Upper lobe of left lung (tissue), 6 donors: ENCODE measurements at places on chromosomes 11 and 22.

- DNase-seq = peak; percentile 72
Measured at GRCh38 chr11:78798663-78799062, 224.0 kb upstream of the NARS2 start.

DNA sequence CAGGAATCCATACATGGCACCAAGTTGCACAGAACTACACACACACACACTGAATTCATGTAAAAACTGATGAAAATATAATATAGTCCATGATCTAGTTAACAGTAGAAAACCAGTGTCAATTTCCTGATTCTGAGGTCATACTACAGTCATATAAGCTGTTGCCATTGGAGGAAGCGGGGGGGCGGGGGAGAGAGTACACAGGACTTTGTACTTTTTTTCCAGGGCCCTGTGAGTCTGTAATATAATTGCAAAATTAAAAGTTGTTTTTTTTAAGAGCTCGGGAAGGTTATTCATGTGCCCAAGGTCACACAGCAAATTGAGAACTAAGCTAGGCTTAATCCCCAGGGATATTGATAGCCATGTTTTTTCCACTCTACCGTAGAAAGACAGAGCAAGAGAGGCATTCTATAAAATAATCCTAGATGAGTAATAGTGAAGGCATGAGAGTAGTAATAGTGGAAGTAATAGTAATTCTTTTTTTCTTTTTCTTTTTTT, 312.3 kb downstream of the MN1 start:
- no peak for DNase-seq

- DNase-seq = no peak
Measured at GRCh38 chr11:128405714-128406662, 181.4 kb downstream of the ETS1 start.

DNA sequence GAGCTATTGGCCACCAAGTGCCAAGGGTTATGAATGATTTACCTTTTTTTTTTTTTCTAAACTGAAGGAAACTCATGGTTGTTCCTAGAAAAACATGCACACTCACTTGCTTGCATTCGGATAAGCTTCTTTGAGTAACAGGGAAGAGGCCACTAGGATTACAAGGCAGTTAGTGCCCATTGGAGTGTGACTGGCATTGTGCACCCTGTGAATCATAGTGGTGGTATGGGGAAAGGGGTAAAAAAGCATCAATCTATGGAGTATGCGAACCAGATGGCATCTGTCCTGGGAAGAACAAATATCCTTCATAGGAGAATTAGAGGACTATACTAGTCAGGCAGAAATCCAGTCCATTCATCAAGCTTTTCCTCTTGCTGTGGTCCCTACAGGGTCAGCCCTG, 24.2 kb downstream of the CD44 start:
- DNase-seq = no peak

GRCh38 chr11:27395556-27396258, 32.7 kb upstream of the CCDC34 start:
- DNase-seq = no peak

DNA sequence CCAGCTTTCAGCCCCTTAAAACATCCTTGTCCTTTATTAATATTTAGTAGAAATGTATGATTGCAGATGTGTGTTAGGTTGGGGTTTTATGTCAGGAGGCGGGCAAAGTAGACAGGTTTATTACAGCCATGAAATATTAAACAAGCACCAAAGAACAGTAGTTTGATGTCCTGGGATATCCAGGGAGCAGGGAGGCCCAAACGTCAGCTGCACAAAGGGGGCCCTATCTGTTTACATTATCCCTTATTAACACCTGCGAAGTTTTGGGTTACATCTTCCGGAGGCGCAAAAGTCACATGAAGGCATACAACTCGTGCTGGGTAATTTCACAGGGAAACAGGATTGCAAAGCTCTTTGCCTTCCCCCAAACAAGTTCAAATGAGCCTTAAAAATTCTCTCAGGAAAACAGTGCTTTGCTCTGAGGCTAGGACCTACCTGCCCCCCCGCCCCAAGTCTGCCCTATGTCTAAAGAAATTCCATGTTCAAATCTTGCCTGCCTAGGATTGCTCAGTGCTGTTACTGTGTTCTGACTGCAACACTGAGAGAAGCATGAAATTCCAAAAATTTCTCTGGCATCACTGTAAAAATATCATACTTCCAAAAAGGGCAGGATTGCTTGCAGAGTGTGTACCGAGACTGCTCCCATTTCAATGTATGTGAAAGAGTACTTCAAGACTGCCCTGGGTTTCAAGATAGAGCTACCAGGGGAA, 8.9 kb downstream of the MN1 start:
- no peak for DNase-seq

DNA sequence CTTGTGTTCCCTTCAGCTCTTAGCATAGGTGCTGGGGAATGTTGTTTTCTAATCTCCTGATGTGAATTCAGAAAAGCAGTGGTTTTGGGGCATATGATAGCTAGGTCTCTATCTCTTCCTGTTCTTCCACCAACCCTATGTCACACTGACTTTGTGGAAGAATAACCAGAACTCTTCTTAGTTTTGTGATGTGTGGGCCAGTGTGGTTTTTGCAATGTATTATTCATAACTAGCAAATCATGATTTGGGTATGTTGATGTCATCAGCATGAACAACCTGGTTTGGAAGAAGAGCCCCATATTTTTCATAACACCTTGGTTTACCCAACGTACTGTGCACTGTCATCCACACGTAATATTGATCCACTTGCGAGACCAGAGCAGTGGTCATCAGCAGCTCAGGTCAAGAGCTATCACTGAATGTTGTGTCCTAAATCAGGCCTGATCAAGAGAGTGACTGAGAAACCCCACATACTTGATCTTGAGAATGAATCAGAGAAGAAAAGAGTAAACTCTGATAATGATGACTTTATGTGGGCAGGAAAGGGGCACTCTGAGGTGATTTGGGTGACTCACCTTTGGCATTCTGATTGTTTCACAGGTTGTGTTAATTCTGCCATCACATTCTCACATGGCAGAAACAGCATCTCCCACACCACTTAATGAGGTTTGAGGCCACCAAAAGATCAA, 19.4 kb upstream of the MS4A6E start:
- no peak for DNase-seq

GRCh38 chr22:20576445-20576816, 69.0 kb downstream of the MED15 start:
- no peak for DNase-seq

- no peak for DNase-seq
Measured at GRCh38 chr11:130118165-130118564, 41.4 kb upstream of the ST14 start.

- peak; percentile 10 for DNase-seq
Measured at GRCh38 chr11:8267280-8267679, 3.6 kb upstream of the LMO1 start.

DNA sequence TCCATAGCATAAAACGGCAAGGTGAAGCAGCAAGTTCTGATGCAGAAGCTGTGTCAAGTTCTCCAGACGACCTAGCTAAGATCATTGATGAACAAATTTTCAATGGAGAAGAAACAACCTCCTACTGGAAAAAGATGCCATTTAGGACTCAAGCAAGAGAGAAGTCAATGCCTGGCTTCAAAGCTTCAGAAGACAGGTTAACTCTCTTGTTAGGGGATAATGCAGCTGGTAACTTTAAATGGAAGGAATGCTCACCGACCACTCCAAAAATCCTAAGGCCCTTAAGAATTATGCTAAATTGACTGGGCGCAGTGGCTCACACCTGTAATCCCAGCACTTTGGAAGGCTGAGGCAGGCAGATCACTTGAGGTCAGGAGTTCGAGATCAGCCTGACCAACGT, 31.3 kb downstream of the CLTCL1 start:
- no peak for DNase-seq

GRCh38 chr22:26610072-26610958, 7.5 kb downstream of the CRYBB1 start:
- no peak for DNase-seq

DNA sequence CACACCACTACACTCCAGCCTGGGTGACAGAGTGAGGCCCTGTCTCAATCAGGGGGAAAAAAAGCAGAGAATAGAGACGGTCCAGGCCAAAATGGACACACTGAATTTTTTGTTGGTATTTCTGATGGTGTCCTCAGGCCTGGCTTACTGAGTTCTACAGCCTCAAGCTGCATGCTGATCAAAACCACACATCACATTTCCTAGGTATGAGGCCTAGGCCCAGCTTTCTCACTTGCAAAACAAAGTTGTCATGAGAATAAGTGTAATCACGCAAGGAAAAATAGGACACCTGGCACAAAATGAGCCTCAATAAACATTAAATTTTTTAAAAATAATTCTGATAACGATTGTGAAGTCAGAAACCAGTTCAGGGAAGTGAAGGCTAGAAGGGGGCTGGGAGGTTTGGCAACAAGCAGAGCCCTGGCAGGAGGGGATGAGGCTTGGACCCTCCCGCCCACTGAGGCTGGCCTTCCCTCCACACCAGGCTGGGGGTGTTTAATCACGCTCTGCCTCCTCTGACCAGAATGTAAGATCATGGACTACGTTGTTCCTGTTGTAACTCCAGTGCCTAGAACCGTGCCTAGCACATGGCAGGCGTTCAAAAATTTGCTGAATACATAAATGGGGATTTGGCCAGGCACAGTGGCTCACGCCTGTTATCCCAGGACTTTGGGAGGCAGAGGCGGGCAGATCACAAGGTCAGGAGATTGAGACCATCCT, 18.1 kb downstream of the PACSIN2 start:
- DNase-seq = no peak

- DNase-seq = no peak
Measured at GRCh38 chr22:17410576-17410975, 41.3 kb downstream of the CECR2 start.

- no peak for DNase-seq
Measured at GRCh38 chr22:39363751-39364515, 14.1 kb downstream of the SYNGR1 start.

DNA sequence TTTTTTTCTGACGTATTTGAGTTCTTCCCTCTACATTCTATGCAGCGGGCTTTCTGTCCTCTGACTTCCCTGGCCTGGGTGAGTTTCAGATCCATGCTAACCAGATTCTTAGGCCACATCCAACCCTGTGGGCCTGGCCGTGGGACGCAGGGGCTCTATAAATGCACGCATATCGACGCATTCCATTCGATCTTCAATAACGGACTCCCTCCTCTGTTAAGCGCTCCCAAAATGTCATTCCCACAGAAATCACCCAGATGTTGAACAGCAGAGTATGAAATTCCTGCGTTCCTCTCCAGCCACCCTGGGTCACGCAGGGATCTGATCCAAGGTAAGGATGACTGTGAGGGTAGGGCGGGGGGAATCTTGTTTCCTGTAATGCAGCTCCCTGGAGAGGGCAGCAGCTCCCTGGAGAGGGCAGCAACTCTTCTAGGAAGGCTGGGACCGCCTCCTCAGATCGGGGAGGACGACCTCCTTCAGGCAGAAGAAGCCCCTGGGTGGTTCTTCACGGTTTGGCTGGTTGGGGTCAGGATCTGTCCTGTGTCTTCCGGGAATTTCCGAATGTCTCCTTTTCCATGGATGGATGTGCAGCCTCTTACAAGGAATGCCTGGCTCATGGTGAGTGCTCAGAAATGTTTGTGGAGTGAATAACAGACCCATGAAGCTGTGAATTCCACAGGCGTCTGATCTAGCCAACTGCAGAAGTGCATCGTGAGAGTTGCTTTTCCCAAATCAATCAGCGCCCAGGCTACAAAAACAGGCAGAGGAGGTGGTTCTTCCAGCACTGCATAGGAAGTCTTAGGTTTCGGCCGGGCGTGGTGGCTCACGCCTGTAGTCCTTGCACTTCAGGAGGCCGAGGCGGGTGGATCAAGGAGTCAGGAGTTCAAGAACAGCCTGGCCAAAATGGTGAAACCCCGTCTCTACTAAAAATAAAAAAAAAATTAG, 12.2 kb downstream of the MRGPRD start:
- no peak for DNase-seq
